ENCODE measurements at places on chromosomes 7 and 10. TPM values are rescaled to one million over a fixed set of nuclear protein-coding genes. Genes with fewer than 3 reads are reported as not detected.
A peak's percentile ranks its signal among the peaks of the same experiment; 100 is the strongest.

DNA sequence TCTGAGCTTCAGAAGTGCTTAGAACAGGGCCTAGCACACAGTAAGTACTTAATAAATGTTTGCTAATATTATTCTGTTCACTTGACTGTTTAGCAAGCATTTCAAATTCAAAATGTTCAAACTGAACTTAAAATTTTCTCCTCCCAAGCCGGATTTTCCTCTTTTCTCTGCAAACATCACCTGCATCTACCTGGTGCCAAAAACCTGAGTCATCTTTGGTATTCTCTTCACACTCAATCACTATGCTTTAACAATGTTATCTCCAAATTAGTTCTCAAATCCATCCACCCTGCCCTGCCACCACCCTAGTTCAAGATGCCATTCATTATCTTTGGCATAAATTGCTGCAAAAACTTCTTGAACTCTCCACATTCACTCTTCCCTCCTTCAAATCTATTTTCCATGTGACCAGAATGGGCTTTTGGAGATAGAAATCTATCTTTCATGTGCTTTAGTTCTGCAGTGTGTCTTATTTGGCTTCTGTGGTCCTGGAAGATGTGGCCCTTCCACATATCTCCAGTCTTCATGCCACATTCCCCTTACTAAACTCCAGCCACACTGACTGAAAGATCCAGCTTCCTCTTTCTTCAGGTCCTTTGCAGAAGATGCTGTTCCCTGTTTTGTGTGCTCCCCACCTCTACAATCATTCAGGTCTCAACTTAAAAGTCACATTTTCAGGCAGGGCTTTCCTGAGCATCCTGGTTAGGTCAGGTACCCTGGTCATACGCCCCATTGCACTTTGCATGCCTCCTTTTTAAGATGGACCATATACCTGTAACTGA, 2.0 kb downstream of the GGCT start:
- DNase-seq, result no peak

DNA sequence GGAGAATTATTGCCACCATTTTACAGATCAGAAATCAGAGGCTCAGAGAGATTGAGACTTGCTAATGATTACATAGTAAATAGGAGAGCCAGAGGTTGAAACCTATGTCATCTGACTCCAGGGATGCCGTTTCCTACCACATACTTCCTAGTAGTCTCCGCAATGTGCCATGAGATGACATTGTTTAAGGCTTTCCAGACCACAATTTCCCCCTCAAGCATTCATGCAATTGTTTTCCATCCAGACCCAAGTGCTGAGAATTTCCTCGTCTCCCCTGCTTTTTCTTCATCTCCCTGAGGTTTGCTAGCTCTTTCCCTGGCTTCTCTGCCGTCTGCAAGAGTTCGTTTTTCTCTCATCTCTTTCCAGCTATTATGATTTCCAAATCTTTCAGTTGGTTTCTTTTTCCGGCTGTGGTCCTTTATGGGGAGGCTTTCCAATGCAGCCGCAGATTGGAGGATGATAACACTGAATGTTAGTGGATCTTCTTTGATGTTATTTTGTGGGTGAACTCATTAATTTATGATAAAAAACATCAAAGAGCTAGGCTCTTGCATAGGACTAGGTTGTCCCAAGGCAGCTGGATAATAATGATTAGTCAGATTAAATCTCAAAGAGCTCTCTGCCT, 6.9 kb upstream of the GOLGA7B start:
- peak; percentile 94 for DNase-seq

DNA sequence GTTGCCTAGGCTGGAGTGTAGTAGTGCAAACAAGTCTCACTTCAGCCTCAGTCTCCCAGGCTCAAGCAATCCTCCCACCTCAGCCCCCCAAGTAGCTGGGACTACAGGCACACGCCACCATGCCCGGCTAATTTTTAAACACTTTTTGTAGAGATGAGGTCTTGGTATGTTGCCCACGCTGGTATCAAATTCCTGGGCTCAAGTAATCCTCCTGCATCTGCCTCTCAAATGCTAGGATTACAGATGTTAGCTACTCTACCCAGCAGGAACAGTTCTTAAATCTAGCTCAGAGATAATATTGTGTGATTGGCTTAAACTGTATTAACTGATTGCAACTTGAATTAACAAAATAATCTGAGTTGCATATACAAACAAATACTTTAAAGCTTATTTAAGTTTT, 82.9 kb downstream of the CDK14 start:
- no peak for DNase-seq

DNA sequence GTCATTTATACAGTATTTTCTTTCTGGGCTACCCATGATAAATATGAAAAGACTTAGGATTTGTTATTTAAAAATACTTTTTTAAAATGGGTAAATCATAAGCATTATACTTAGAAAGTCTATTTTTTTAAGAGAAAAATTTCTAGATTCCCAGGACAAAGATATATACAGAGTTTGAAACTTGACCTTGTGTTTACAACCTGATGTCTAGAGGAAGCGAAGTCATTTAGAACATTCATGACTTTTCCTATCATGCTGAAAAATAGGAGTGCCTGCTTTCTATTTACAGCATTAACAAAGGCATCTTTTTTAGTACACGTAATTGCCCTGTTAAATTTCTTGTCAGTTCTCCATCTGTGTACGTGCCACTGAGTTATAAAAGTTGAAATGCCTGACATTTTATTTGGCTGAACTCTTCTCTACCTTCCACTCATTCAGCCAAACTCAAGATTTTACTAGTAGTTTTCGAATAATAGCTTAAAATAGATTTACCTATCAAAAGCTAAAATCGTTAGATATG, 23.0 kb downstream of the GNAT3 start:
- DNase-seq, result no peak

DNA sequence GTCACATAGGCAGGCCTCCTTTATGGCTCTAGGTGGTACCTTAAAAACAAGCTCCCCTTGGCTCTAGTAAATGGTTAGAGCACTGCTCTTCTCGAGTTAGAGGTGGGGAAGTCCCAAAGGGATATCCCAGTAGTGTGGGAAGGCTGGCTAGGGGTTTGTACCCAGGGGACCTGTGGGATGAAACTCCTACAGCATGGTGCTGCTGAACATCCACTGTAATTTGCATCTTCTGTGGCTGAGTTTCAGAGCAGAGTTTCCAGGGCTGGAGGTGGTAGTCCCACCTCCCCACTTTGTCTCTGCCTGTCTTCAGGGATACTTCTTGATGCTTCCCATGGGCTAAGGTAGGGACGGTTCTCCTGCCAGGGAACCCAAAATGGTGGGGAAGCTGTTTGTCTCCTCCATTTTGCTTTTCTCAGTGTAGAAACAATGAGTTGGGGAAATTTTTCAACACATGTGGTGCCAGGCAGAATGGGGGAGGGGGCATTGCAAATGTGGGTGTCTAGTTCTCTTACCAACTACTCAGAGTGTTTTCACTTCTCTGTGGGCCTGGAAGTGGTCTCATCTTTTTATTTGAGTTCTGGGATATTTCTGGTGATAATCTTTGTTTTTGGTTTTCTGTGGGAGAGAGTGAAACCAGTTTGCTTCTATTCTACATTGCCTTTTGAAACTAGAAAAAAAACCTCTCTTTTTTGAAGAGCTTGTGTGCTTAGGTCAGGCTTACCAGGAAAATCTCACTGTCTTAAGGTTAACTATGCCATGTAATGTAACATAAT, 36.3 kb downstream of the SCART1 start:
- DNase-seq, result no peak

GRCh38 chr7:7966141-7966734, 2.4 kb upstream of the GLCCI1 start:
- no peak for DNase-seq

- DNase-seq, result no peak
These were observed 189.9 kb upstream of the LYZL1 start for GRCh38 chr10:29099001-29099400.

- peak; percentile 64 for DNase-seq
These were observed 75.7 kb upstream of the NANOS1 start for GRCh38 chr10:118953598-118954393.

- no peak for DNase-seq
These were observed 37.7 kb downstream of the AGK start for GRCh38 chr7:141588912-141589311.

- no peak for DNase-seq
These were observed 16.4 kb upstream of the PSMG3 start for GRCh38 chr7:1586126-1586826.

GRCh38 chr10:61486738-61487396, 33.7 kb upstream of the TMEM26 start:
- no peak for DNase-seq

GRCh38 chr7:136741941-136742340, 126.5 kb upstream of the CHRM2 start:
- peak; percentile 51 for DNase-seq

- DNase-seq, result no peak
These were observed 64.6 kb upstream of the CREB5 start for GRCh38 chr7:28347475-28348318.

The SPDYE5 gene
- not detected for total RNA-seq

The PDK4 gene
- 331 TPM for total RNA-seq

DNA sequence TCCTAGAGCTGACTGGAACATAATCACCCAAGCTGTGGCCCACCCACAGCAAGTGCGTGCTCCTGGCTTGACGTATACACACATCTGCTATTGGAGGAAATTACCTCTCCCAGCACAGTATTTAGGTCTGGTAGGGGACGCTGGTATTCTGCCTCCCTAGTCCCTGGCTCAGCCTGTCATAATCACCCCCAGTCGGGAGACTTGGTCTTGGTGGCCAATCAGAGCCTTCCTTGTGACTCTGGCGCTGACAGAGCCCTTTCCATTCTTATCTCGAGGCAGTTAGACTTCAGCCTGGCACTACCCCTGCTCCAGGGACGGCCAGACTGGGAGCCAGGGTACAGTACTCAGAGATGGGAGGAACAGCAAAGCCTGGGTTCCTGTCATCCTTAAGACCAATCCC, 14.3 kb upstream of the PRKAG2 start:
- no peak for DNase-seq

The OR6B1 gene
- total RNA-seq, result not detected

The ANKRD30A gene
- not detected for total RNA-seq

- no peak for DNase-seq
These were observed 329.6 kb downstream of the XPNPEP1 start for GRCh38 chr10:109593682-109594081.

DNA sequence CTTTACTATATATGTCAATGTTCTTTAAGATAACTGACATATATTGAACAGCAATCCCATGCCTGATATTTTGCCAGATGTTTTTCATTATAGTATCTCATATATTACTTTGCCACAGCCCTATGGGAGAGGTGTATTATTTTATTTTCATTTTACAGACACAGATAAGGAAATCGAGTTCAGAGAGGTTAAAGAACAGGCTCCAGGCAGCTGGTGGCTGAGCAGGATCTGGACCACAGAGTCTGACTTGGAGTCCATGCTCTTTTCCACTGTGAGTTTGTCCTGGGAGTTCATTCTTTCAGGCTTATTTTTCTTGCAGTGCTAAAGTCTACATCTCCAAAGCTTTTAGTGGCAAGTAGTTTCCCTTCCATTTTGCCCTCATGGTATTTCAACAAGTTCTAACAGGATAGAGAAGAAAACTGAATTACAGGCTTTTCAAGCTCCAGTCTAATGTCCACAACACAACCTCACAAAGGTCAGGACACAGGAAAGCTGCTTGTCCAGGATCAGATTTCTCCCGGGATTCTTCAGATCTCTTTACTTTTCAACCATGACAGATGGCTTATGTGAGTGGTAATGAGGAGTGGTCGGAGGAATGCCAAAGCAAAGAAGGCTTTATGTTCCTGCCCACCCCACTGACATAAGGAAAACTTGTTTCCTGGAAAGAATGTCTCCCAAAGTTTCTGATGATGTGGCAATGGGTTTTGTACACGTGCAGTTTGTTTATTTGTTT, 13.1 kb upstream of the SLC35B4 start:
- no peak for DNase-seq

DNA sequence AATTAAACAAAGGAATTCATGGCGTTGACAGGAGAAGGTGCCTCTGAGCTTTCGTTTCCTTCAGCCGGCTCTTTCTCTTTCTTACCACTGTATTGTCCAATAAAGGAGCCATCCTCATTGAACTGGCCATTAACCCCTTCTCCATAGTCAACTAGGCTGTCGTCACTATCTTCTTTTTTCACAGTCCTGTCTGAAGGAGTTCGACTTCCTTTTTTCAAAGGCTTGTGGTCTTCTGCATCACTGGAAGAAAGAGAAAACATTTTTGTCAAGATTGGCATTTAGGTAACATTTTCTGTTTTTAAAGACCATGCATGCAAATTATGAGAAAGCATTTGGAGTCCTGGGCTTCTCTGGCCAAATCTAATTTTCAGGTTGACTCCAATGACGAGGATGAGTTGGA, 19.7 kb upstream of the LAMB4 start:
- DNase-seq, result no peak

Measured in SK-MEL-5 (cell line).